ENCODE measurements at places on chromosomes 1 and 21.

DNA sequence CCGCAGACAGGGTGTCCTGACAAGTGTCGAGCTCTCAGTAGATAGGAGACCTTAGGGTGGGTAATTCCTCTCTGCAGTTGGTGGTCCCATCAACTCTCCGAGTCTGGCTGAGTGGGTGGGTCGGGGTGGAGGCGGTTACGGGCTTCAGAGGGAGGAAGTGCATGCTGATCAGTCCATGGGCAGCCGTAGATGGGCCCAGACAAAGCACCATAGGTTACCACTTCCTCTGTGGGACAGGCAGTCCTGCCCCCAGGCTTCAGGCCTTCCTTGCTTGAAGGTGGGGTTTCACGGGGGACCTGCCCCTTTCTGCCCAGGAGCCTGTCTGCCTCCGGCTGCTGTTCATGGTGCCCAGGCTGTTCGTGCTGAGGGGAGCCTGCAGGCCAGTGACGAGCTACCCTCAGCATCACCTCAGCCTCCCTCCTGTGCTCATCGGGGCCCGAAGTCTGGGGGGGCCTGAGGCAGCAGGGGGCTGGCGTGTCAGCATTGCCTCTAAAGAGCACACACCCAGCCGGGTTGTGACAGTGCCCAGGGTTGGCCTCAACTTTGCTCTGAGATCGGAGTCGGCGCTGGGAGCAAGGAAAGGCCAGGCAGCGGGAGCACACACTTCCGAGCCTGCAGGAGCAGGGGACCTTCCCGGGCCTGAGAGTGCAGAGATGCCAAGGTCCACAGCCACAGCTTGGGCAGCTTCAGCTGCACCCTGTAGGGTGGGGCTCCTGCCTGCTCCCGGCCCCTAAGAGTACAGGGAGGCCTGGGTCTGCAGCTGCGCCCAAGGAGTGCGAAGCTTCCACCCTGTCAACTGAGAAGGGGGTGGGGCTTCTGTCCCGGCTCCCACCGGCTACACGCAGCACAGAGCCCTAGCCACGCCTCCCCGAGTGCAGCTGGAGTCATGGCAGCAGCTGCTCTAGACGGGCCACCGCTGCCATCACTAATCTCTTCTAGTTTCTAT, 225.4 kb upstream of the NRIP1 start:
- peak; percentile 88 for DNase-seq

GRCh38 chr1:170410401-170411166, 121.4 kb upstream of the GORAB start:
- DNase-seq, result peak; percentile 89

- no peak for DNase-seq
These were observed 11.0 kb downstream of the ALDH4A1 start for GRCh38 chr1:18891426-18891780.

DNA sequence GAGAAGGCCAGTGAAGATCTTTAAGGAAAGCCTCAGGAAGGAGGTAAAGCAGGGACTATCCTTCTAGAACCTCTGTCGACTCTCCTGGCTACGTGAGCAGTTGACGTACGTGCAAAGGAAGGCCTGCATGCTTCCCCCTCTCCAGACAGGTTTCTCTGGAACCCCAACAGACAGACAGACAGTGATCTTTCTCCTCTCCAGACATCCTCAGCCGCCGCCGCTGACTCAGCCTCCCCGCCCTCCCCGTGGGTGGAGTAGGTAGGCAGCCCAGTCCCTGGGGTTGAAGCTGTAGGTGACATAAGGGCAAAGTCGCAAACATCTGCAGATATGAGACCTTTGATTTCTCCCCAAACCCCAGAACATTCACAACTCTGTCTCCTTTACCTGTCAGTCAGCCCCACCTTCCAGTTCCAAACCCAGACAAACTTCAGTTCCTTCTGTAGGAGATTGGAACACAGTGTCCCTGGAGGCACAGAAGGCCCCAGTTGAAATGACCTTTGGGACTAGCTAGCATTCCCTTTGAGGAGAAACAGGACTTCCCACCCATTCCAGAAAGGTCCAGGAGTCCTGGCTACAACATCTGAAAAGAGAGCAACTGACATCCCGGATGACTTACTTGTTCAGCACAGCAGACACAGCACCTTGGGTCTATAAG, 146.0 kb upstream of the JUN start:
- no peak for DNase-seq

- DNase-seq, result peak; percentile 53
These were observed 52.2 kb downstream of the SMYD2 start for GRCh38 chr1:214332946-214333798.

DNA sequence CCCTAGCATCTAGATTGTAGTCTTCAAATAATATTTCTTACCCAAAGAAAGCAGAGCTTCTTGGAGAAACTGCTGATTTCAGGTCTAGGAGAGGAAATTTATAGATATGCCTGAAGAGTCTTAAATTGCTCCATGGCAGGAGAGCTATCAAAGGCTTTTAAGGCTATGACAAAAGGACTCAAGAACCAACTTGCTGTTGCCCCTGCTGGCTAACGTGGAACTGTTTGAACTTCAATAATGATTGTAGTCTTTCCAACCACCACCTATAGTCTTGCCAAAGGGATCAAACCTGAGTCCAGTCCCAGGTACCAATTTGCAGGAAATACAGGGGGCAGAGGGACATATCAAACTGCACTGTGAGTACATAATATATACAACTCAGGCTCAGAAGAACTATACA, 336.2 kb upstream of the ESRRG start:
- DNase-seq, result no peak

DNA sequence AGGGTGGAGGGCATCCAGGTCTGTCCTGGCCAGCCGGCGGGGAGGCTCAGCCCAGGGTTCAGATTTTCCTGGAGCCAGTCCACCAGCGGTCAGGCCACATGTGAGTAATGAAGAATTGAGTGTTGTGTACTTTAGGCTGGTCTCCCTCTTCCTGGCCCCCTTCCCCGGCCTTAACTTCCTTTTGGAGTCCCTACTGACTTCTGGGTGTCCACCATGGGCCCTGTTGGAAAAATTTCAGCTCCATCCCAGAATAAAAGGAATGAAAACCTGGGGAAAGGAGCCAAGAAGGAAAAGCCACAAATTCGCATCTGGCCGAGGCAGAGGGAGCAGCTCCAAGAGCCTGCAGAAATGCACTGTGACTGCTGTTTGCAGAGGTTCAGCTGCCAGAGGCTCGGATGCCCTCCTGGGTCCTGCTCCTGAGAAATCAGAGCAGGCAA, 35.5 kb upstream of the HHAT start:
- DNase-seq, result no peak
